NCI-H2029 treated with DMSO at 0.1 percent for 48 hours (cell line): ENCODE measurements at places on chromosomes 1 and 21.

GRCh38 chr1:11806307-11806936 is 431 bp downstream of the CLCN6 start:
- no peak for DNase-seq

- DNase-seq, result no peak
These were observed 8.2 kb downstream of the ZNF692 start for GRCh38 chr1:248850536-248851251.

DNA sequence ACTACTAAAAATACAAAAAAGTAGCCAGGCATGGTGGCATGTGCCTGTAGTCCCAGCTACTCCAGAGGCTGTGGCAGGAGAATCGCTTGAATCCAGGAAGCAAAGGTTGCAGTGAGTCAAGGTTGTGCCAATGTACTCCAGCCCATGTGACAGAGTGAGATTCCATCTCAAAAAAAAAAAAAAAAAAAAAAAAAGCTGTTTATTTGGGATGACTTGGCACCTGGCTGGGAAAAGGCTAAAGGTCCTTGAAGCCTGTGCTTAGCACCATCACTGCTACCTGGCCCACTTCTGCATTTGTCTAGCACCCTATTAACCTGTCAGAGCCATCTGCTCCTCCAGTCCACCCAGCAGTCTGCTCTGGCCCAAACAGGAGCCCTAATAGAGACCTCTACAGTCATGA is 25.0 kb downstream of the PRDX6 start:
- no peak for DNase-seq

- peak; percentile 19 for DNase-seq
These were observed 129.0 kb downstream of the APP start for GRCh38 chr21:26041431-26042180.

DNA sequence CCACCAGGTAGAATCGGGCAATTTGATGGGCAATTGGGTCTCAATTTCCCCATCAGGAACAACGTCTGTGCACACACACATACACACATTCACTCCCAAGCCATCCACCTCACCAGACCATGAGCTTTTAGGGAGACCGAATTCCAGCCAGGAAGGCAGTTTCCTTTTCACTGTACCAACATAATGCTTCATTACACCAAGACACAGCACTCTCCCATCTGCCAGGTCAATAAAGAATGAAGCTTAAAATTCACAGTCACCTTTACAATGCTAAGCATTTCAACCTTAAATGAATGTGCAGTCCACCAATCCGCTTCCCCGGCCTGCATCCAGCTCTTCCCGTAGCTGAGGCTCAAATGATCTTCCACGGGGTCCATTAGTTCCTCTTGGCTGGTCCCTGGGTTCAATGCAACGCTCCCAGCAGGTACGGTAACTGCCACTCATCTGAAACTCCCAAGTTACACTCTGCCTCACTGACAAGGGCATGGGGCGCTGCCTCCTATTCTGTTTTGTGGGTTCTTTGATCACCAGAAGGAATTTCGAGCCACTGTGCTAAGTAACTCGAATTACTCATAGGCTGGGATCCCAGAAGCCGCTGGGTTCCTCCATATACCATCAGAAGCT is 105.0 kb downstream of the SIM2 start:
- DNase-seq, result no peak

- peak; percentile 14 for DNase-seq
These were observed 240.4 kb downstream of the SDCCAG8 start for GRCh38 chr1:243496187-243496646.

DNA sequence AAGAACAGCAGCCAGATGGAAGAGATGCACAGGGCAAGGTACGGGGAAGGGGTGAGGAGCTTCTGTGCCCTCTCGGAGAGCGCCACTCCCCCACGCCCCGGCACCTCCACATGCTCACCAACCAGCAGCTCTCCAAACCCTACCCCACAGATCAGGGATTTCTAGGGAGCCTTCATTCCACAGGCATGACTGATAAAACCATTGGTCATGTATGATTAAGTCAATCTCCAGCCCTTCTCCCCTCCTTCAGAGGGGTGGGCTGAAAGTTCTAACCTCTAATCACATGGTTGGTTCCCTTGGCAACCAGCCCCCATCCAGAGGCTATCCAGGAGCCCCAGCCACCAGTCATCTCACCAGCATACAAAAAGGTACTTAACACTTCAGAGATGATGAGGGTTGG is 144.7 kb downstream of the TGFBR3 start:
- DNase-seq, result no peak

GRCh38 chr1:247112479-247112781 is 8.3 kb upstream of the ZNF669 start:
- no peak for DNase-seq

DNA sequence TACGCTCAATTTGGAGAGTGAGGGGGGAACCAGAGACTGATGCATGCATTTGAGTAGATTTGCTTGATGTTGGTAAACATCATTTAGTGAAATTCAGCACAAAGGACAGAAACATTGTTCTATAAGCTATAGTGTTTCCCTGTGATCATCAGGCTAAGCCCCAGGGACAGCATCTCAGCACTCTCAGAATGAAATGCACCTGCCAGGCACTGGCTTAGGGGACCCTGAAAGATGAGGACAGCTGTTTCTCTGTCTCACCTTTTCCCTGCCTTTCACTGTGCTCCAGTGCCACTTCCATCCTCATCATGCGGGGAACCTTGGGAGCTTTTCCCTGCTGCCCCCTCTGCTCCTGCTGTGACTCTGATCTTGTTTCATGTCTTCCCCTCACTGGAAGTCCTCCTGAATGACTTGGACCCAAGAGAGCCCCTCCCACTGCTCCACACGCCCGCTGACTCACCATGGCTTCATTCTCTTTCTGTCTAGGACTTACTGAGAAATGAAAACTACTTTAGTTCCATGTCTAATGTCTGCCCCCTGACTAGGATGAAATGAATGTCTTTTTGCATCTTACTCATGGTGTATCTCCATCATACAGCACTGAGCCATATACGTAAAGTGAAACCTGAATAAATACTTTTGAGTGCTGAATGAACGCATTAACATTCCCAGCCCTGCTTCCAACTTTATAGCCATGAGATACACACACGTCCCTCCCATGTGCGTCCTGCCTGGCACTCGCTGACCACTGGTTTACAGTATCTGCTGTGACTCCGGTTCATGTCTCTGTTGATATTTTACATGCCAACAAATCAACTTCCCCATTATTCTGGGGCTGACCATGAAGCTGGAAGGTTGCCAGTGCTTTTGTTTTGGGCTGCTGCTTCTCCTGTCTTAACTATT is 182.0 kb downstream of the PCP4 start:
- DNase-seq, result peak; percentile 31

DNA sequence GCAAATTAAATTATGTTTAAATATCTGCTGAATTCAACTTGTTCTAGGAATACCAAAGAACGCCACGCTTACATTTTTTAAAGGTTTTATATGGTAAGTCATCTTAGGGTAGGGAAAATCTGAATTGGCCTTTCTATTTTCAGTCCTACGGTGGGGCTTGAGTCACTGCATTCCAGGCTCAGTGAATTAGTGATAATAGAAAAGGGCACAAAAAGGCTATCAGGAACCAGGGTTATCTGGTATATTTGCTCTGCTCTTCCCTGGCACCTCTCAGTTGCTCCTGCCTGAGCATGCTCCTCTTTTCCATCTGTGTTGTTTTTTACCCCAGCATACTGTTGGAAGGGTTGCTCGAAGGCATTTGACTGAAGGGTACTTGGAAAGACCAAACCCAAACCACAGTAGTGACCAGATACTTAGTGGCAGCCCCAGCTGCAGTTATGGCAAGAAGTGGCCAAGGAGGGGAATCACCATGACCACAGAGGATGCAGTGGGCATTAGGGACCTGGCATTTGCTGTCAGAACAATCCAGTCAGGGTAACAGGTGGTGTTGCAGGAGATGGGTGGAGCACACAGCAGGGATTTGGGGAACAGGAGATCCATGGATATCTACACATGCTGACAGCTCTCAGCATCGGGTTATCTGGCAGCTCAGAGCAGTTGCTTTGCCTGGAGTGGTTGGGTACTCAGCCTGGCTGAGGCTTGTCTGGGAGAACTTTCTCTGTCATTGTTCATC is 2.3 kb downstream of the OVAAL start:
- DNase-seq, result no peak

DNA sequence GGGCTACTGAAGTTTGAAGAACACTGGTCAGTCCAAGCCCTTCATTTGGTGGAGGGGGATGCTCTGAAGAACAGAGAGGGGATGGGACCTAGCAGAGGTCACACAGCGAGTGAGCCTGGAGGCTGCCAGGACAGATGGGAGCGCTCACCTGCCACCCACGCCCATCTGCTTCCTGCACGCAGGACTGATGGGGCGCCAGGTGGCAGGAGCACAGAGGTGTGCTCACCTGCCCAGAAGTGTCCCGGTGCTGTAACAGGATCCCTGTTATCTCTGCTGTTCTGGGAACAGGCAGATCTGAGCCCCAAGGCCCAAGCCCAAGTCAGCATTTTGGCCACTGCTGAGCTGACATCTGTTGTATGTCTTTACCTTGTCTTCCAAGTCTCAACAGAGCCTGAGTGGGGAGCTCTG is 40.5 kb downstream of the EPHB2 start:
- no peak for DNase-seq

DNA sequence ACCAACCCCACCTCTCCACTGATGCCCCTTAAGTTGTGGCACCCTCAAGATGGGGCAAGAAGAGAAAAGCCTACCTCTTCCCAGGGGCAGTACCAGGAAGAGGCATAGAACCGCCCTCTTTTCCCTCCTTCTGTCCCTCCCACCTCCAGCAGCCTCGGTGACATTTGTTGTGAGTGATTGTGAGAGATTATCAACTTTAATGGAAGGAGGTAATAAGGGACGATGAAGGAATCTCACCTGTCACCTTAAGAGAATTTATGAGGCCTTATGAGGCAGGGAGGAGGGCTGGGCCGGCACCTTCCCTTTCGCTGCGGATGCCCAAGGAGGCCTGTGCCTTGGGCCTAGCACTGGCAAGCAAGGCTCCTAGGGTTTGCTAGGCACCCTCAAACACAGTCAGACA is 1.4 kb upstream of the ADGRB2 start:
- no peak for DNase-seq

DNA sequence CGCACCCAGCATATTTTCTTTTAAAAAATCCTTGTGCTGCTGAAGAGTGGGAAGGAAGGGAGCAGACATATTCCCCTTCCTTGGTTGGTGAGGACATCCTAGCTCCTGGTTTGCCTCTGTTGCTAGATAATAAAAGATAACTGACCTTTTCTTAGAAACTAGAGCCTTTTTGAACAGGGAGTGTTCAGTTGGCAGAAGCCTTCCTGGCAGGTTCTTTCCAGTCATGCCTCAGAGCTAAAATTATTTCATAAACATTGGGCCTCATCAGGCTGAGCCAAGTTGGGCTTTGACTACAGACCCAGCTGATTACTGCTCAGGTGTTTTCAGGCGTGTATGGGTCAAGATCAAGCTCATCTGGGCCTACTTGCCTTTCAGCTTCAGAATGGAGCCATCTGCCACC is 22.7 kb upstream of the SH3BGRL3 start:
- DNase-seq, result no peak

DNA sequence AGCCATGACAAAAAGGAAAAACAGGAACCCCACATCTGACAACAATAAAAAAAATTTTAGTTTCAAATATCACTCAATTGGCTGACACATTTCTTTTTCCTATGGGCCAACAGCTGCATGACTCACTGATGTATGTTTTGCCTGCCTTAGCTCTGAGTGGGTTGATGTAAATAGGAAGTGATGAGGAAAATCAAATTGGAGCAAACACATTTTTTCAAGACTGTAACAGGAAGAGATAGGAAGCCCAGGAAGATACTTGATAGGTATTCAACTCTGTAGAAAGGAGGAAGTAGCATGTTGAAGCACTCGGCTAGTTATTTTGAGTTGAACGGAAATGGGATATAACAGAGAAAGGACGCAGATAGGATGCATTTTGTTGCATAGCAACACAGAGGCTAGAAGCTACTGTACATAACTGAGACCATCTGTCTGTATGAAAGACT is 168.0 kb upstream of the NR5A2 start:
- no peak for DNase-seq

DNA sequence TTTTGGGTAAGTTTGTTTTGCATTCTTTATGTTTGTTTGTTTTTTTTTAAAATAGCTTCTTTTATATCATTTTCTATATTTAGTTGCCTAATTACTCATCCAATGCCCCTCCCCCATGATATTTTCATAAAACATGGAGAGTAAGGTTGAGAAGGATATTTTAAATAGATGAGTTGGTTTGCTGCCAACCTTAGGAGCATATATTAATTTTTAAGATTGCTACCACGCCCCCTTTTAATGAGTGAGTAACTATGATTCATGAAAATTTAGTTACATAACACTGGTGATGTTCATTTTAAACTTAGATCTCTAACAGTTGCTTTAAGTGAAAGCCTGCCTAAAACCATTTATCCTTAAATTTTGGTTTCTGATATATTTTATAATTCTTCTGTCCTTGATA is 18.7 kb downstream of the TMEM50A start:
- no peak for DNase-seq

- DNase-seq, result no peak
These were observed 15.2 kb downstream of the HENMT1 start for GRCh38 chr1:108645564-108646184.

- DNase-seq, result no peak
These were observed 613.0 kb upstream of the B3GALT2 start for GRCh38 chr1:193799371-193799770.

- no peak for DNase-seq
These were observed 179.6 kb downstream of the DHRS3 start for GRCh38 chr1:12438349-12438924.

GRCh38 chr1:15958793-15959192 is 17.1 kb downstream of the ZBTB17 start:
- DNase-seq, result no peak

DNA sequence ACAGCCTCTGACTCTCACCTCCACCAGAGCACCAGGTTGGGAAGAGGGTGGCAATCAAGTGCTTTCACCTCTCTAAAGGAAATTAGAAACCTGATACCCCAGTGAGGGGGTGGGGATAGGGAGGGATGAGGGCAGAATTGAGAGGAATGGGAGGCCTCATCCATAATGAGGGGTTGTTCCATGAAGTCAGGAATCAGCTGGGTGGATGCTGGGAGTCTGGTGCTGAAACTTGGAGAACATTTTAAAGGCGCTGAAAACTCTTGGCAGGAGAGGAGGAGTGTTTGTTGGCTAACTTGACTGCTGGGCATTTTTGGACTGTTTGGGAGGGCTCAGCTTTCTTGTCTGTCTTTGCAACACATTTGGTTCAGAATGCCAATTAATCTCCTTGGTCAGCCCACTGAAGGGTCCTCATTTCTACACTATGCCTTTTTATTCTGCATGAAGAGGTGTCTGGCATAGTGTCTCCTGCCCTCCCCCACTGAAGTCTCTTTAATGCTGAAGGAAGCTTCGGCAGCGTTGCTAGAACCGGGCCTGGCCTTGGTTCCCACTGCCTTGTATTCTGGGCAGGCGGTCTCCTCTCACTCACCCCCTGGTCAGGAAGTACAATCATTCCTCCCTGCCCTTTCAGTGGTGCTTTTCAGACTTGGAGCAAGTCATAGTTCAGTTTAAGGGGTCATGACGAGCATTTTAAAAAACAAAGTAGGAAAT is 2.2 kb downstream of the PHGDH start:
- no peak for DNase-seq

GRCh38 chr1:28062806-28063205 is 25.6 kb downstream of the EYA3 start:
- no peak for DNase-seq

GRCh38 chr21:42796327-42797062 is 82.8 kb downstream of the WDR4 start:
- no peak for DNase-seq
